ENCODE measurements at places on chromosomes 7 and 10.

DNA sequence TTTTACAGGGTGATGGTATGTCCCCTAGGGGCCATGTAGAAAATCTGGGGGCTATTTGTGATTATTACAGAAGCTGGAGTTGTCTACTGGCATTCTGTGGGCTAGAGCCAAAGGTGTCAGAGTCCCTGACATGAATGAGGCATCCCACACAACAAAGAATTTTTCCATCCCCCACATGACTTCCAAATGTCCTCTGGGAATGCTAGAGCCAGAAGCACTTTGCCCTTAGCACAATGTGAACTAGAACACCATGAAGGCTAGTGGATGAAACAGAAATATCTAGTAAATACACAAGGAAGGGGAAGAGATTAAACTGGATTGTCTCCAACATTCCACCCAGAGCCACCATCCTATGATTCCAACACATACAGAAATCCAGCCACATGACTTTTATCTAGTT is 46.9 kb downstream of the FAM13C start:
- no peak for DNase-seq

- peak; percentile 32 for DNase-seq
These were observed 112.0 kb downstream of the NEURL1 start for GRCh38 chr10:103605359-103606096.

DNA sequence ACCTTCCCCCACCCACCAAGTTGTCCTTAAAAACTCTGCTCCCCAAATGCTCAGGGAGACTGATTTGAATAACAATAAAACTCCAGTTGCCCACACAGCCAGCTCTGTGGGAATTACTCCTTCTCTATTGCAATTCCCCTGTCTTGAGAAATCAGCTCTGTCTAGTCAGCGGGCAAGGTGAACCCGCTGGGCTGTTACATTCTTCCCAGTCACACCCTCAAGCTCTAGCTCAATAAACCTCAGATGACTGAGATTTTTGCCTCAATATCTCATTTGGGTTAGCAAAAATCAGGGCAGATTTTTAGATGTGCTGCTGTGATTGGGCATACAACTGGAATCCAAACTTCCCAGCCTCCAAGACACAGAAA is 32.9 kb downstream of the SVOPL start:
- no peak for DNase-seq

DNA sequence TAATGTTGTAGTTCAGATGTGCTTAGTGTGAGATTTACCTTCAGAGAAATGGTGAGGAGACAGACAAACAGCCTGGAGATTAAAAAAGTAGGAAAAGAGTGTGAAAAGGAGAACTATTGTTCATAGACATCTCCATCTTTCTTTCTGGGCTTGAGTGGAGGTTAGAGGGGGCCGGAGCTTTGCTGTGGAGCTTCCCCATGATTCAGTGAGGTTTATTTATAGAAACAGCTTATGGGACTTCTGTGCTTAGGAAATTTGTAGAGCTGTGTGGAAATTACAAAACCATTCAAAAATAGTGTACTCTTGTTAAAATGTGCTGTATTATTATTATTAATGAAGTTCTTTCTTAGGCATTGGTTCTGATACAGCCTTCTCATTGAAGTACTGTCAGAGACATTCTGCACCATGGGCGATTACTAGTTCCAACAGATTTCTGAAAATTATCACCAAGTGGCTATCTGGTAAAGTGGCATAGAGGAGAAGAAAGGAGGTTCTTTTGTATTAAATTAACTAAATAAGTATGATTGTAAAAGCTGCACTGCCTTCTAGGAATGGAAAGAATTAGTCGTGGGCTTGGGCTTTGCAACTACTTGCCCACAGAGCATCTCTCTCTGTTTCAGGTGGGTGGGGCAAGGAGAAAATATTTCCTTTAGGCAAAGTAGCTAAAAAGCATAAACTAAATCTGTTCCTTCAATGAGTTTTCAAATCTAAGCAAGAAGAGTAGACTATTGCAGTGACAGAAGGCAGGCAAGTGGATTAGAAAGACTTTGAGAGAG is 8.7 kb upstream of the TCAF1 start:
- no peak for DNase-seq

- DNase-seq, result no peak
These were observed 300.6 kb downstream of the DNAJB6 start for GRCh38 chr7:157637216-157637949.

DNA sequence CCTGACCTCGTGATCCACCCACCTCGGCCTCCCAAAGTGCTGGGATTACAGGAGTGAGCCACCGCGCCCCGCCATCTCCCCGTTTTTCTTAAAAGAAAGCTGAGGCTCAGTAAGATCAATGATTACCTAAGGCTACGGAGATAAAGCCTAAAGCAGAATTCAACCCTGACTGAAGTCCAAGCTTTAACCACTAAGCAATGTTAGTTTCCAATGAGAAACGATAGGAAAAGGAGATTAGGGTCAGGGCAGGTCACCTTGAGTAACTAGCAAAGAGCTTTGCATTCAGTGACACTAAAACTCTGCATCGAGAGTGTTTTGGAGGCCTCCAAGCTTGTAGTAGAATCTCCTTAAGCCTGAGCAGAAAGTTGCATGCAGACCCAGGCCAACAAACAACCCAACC is 17.6 kb upstream of the PRXL2A start:
- no peak for DNase-seq

DNA sequence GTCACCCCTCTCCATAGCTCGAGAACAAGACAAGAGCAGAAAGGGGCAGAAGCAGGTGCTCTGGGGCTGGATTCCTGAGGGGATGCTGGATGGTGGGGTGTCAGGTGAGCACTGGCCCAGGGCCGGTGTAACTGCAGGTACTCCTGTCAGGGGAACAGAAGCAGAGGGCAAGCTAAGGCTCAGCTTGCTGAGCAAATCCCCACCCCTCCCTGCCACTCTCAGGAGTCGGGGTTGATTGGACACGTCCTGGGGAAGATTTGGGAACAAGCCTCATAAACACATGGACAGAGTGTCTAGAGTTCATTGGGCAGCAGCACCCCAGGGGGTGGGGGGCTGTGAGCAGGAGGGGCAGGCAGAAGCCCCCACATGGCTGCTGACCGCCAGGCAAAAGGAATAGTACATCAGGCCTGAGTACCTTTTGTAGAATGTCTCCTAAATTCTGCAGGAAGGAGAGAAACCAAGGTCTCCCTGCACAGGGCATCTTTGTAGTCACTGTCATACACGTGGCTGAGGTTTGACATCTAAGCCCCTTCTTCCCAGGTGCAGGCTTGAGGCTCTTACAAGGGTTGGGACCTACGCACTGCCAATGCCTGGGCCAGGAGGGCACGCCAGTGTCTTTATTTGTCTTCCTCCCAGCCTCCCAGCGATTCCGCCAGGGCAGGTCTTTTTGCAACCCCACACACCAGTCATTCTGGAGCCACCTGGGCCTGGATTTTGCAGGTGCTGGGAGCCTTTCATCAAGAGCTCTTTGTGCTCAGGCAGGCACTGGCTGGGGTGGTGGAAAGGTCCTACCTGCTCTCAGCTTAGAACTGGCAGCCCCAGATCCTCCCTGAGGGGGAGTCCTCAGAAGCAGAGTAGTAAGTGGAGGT is 2.8 kb downstream of the CALML3 start:
- DNase-seq, result no peak

DNA sequence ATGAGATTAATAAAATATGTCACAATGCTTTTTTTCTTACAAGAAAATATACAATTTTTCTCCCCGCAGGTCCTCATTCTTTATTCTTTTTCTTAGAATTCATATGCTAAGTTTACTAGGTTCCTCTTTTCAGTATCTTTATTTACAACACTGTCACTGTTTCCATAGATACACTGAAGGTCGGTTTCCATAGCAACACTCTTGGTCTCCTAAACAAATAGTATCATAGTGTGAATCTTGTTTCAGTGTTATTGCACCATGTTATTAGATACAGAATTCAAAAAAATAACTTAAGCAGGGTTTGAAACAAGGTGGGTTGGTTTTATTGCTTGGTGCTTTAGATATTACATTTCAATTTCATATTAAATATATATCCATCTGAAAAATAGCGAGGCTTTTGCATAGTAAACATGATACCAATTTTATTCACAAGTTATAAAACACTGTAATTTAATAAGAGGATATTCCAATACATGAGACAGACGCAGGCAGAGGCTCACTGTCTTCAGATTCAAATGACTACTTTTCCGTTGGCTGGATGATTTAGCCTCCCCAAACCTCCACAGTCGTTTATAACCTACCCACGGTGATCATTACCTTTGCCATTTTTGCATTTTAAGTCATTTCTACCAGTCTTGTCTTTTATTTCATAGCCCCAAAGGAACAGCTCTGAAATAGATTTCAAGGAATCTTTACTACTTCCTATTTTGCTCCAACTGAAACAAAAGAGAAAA is 88.9 kb upstream of the KLF6 start:
- DNase-seq, result no peak

GRCh38 chr10:15155978-15156656 is 12.4 kb downstream of the NMT2 start:
- DNase-seq, result no peak

- DNase-seq, result peak; percentile 44
These were observed 8.4 kb upstream of the RBM28 start for GRCh38 chr7:128352153-128352537.

GRCh38 chr7:51446785-51447184 is 130.2 kb upstream of the COBL start:
- DNase-seq, result no peak

GRCh38 chr7:152751449-152752141 is 8.0 kb upstream of the ACTR3B start:
- no peak for DNase-seq

DNA sequence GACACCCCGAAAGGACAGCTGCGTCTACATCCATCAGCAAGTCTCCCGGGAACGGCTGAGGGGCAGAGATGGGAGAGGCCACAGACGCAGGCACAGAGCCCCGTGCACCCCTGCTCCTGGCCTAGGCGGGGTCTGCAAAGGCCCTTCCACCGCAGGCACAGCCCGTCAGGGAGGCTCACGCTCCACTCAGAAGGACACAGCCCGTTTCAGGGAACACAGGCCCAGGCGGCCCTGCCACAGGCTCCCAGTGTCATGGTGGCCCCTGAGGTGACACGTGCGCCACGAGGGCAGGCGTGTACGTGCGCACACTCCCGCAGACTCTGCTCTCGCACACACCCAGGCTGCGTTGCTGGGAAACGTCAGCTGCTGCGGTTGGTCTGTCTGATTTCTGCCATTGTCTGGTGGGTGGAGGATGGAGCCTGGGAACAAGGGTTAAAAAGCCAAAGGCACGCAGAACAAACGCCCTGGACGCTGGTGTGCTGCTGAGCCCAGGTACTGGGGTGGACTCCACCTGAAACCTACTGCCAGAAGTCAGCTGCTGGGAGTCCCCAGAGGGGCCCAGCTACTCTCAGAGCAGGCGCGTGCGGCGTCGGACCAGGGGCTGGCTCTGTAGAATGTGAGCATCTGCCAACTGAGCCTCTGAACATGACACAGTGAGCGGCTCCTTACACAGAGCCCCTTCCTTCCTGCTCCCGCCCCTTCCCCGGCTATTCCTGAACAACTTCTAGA is 13.1 kb downstream of the GPER1 start:
- DNase-seq, result no peak

- no peak for DNase-seq
These were observed 20.7 kb upstream of the CACUL1 start for GRCh38 chr10:118775478-118775877.

DNA sequence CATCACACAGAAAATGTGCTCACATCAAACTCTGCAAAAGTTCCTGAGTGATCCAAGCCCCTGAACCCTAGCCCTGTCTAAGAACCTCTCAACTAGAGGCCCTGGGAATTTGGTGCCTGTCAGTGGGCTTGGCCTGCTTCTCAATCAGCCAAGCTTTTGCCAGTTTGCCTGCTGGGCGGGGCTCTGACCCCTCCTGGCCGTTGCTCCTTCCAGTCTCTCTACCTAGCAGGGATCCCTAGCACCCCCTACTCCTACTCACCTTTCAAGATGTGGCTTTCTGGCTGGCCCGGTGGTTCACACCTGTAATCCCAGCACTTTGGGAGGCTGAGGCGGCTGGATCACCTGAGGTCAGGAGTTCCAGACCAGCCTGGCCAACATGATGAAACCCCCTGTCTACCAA is 2.1 kb downstream of the KLRG2 start:
- no peak for DNase-seq

DNA sequence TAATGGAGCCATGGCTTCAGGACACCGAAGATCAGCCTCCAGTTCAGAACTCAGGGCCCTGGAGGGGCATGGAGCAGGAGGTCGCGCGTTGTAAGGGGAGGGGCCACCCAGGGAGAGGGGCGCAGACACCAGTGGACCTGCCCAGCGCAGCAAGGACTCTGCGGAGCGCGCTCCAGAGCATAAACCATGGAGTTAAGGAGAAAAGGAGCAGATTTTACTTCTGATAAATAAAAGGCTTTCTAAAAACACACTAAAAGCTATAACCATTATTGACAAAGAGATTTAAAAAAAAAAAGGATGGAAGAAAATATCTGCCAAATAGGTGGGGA is 10.5 kb downstream of the CALY start:
- no peak for DNase-seq

DNA sequence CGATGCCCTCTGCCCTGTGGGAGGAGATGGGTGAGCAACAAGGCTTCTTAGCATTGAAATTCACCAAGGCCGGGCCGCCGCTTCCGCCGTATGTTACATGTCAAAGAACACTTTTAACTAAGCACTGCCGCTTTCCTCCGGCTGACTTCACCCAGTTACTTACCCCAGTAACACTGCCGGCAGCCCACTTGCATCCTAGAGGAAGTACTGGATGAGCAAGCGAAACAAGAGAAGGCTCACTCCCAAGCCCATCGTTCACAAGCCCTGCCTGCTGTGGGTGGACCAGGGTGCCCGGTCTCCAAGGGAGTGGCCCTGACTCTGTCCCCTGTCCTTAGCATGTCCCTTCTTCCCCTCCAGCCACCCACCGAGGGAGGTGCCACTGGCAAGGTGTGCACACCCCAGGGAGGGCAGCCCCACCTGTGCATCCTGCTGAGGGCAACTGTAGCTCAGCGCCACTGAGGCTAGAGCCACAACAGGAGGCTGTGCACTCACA is 73.1 kb upstream of the EBF3 start:
- DNase-seq, result no peak

DNA sequence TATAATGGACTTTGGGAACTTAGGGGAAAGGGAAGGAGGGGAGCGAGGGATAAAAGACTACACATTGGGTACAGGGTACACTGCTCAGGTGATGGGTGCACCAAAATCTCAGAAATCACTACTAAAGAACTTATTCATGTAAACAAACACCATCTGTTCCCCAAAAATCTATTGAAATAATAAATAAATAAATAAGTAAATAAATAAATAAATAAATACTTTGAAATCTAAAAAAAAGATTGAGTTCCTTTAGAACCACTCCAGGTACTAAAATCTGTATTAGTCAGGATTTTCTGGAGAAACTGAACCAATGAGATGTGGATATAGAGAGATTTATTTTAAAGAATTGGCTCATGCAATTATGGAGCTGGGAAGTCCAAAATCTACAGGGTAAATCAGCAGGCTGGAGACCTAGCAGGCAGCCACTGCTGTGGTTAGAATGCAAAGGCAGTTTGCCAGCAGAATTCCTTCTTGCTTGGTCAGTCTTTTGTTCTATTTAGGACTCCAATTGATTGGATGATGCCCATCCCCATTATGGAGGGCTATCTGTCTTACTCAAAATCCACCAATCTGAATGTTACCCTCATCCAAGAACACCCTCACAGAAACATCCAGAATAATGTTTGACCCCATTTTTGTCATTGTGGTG is 8.9 kb downstream of the IGFBP1 start:
- no peak for DNase-seq

GRCh38 chr10:113695691-113696090 is 16.0 kb downstream of the CASP7 start:
- no peak for DNase-seq
